ENCODE measurements at places on chromosomes 6 and 20.

DNA sequence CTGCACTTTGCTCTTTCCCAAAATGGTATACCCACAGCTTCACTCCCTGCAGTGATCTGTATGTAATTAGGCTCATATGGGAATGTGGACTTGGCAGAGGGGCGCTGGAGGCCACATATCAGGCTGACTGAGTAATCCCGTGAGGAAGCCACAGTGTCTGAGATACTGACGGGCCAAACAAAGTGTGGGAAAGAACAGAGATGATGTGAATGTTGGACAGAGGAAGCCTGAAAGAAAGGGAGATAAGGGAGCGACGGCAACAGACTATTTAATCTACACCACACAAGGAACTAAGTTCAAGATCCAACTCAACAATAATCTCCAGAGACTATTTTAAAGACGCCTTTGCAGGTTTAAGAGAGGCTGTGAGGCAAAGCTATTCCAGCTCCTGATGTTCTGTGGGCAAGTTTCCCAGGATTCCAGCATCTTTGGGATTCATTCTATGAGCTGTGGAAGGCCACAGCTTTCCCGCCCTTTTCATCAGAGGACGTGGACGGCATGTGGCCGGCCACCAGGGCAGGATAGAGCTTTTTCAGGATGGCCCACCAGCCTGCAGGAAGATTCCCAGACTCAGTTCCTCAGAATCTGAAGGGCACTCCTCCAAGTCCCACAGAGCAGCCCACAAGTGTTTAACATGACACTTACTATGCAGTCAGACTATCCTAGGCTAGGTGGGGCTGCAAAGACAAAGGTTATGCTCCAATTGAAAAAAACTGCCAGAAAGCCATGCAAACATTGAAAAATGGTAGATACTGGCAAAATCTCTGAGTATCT, 237.5 kb downstream of the ATXN1 start:
- no peak for DNase-seq
- H3K4me1 ChIP-seq, result 0 out of 2 replicates have a peak, but pooled peaks cover 3% of the 10 kb centered on the region
- no peaks in the 10 kb centered on the region for H3K27me3 ChIP-seq

GRCh38 chr6:34527751-34528670, 28.1 kb downstream of the SPDEF start:
- H3K27ac ChIP-seq, result no peak overlapping the region
- peaks cover 15% of the 10 kb centered on the region for H3K4me1 ChIP-seq
- no peaks in the 10 kb centered on the region for H3K36me3 ChIP-seq

- no peaks in the 10 kb centered on the region for H3K4me1 ChIP-seq
- H3K27ac ChIP-seq, result no peak overlapping the region
- DNase-seq, result no peak
- no peak overlapping the region for H3K4me3 ChIP-seq
Measured at GRCh38 chr6:89287351-89288028, 27.6 kb downstream of the GABRR2 start.

DNA sequence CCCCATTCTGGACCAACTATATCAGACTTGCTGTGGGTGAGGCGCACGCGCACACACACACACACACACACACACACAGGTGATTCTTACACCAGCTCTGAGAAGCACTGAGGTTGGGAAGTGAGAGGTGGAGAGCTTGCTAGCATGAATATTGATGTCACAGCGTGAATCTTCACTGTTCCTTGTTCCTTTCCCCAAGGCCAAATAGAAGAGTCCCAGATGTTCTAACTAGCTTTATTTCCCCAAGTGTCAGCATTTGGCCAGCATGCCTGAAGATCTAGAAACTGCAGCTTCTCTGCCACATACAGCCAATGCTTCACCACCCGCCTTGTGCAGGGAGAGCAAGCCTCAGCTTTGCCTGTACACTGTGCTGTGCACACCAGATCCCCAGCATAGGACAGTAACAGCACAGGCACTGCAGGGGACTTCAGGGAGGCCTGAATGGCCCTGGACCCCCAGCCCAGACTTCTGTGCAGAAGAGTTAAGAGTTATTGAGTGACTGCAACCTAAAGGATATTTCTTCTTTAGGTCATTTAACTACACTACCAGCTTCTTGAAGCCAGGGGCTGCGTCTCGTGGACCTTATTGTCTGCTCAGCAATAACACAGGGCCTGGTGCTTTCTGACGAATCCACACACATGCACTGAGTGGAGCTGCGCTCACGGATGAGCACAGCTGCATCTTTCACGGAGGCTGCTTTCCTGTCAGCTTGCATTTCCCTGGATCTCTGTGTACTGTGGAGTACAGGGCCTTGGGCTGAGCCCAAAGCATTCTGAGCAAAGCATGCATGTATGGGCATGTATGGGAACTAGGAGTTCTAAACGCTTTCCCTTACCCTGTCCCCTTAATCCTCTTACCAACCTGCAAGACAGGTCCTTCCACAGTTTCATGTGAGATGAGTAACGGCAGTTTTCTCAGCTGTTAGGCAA, 13.9 kb upstream of the CD93 start:
- no peak overlapping the region for H3K27ac ChIP-seq
- no peaks in the 10 kb centered on the region for H3K27me3 ChIP-seq
- H3K4me3 ChIP-seq, result no peak overlapping the region
- DNase-seq, result no peak
- no peaks in the 10 kb centered on the region for H3K4me1 ChIP-seq

GRCh38 chr6:41636833-41637193, 1.5 kb upstream of the MDFI start:
- peaks cover 3% of the 10 kb centered on the region for H3K36me3 ChIP-seq
- H3K4me1 ChIP-seq, result no peaks in the 10 kb centered on the region
- H3K27me3 ChIP-seq, result no peaks in the 10 kb centered on the region
- no peak for DNase-seq
- H3K4me3 ChIP-seq, result 0 out of 2 replicates have a peak overlapping the region, but pooled peaks have one; percentile 8
- no peak overlapping the region for H3K27ac ChIP-seq

GRCh38 chr6:132388291-132388690, 13.0 kb downstream of the MOXD1 start:
- H3K27me3 ChIP-seq, result no peaks in the 10 kb centered on the region
- H3K27ac ChIP-seq, result no peak overlapping the region
- H3K4me1 ChIP-seq, result no peaks in the 10 kb centered on the region
- DNase-seq, result no peak
- no peaks in the 10 kb centered on the region for H3K36me3 ChIP-seq

- H3K4me3 ChIP-seq, result no peak overlapping the region
- no peak overlapping the region for H3K27ac ChIP-seq
- H3K4me1 ChIP-seq, result no peaks in the 10 kb centered on the region
- no peak for DNase-seq
- H3K27me3 ChIP-seq, result no peaks in the 10 kb centered on the region
Measured at GRCh38 chr6:42704937-42705374, 17.4 kb downstream of the PRPH2 start.

- H3K4me3 ChIP-seq, result no peak overlapping the region
- no peak overlapping the region for H3K27ac ChIP-seq
- no peaks in the 10 kb centered on the region for H3K27me3 ChIP-seq
- peaks cover 4% of the 10 kb centered on the region for H3K4me1 ChIP-seq
- no peaks in the 10 kb centered on the region for H3K36me3 ChIP-seq
Measured at GRCh38 chr6:2799936-2800527, 34.8 kb downstream of the WRNIP1 start.

DNA sequence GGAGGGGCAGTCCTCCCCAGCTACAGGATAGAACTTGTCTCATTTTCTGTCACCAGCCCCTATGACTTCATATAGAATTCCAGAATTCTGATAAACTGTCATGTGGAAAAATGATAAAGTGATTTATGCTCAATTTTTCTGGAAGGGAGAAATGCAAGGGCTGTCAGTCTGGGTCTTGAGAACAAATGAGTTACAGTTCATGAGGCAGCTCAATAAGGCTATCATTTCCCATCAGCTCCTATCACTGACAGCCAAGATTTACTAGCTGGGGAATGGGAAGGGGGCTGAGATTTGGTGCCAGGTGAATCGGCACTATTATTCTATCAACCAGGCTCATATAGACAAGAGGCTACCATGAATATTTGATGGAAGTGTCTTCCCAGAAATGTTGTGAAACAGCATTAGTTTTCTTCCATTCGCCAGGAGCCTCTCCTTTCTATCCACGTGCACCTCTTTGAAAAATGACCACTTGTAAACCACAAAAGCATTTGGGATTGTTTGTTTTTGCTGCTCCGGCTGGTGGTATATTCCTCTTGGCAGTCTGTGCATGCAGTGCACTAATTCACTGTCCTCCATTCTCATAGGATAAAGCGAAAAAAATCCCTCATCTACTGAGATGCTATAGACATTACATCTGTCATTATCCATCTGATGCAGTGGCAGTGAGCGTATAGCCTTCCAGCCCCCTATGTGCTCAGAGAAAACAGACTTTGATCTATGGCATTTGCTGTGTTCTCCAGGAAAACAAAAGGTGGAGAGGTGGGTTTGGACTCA, 528.7 kb upstream of the RNF217 start:
- H3K36me3 ChIP-seq, result no peaks in the 10 kb centered on the region
- no peak overlapping the region for H3K4me3 ChIP-seq
- peak overlapping the region; percentile 29 for H3K27ac ChIP-seq
- H3K27me3 ChIP-seq, result no peaks in the 10 kb centered on the region
- no peak for DNase-seq

DNA sequence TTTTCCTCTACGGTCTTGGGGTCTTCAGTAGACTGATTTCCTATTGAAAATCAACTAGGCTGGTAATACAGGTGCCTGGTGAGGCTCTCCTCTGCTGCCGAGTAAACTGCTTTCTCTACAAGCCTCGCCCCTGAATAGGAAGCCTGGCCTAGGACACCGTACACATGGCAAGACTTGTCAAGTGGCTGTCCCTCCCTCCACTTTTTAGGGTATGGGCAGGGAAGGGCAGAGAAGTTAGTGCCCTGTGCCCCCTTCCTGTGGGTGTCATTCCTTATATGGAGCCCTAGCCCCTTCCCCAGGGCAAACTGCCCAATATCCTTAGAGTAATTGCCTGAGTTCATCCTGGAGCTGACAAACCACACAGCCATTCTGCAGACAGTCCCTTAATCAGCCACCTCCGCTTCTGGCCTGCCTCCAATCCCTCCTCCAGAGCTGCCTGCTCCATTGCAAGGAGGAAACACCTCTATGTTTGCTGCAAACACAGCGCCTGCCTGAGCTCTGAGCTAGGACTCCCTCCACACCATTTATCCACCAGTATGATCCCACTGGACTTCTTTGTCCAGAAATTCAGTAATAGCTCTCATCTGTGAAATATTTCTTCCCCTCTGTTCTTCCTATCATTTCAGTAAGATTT, 93.1 kb downstream of the CHD6 start:
- no peak overlapping the region for H3K4me3 ChIP-seq
- no peaks in the 10 kb centered on the region for H3K27me3 ChIP-seq
- no peak for DNase-seq
- no peak overlapping the region for H3K27ac ChIP-seq
- no peaks in the 10 kb centered on the region for H3K36me3 ChIP-seq
- H3K4me1 ChIP-seq, result no peaks in the 10 kb centered on the region

DNA sequence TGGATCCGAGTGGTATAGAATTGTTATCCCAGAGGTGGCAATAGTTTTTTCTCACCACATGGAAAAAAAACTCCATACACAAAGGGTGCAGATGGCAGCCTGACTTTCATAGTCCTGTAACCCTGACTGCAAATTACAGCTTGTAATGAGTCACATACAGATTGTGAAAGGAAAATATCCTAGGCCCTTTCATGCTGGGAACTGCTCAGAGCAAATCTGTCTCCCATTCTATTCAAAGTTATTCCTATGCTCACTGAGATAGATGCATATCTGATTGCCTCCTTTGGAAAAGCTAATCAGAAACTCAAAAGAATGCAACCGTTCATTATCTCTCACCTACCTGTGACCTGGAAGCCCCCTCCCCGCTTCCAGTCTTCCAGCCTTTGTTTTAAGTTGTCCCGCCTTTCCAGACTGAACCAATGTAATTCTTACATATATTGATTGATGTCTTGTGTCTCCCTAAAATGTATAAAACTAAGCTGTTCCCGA, 108.7 kb upstream of the MAP3K4 start:
- H3K4me1 ChIP-seq, result no peaks in the 10 kb centered on the region
- DNase-seq, result no peak
- no peaks in the 10 kb centered on the region for H3K27me3 ChIP-seq
- no peak overlapping the region for H3K4me3 ChIP-seq
- no peak overlapping the region for H3K27ac ChIP-seq

DNA sequence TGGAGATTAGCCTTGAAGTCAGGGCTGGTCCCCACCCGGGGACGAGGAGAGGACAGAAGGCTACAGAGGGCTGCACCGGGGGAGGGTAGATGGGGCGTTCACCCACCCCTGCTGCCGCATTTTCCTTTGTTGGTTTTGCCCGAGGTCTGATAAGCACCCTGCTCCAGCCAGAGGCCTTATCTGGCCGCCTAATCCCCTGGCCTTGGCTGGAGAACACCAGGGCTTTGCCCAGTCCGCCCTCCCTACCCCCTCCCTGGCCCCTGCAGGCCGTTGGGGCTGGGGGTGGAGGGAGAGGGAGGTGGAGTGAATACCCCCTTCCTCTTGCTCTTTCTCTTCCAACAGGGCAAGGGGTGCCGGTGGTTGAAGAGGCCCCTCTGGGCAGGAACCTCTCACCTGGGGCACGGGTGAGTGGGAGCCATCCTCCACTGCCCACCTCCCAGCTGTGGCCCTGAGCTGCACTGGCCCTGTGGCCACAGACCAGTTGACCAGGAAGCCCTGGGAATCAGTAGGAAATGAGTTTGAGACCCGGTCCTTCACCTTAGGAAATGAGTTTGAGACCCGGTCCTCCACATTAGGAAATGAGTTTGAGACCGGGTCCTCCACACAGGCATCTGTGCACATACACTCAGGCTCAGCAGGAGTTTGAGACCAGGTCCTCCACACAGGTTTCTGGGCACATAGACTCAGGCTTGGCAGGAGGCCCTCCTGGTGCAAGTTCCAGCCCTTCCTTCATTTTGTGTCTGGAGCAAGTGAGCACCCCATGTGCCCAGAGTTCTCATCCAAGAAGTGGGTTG, 12.0 kb upstream of the GATA5 start:
- no peaks in the 10 kb centered on the region for H3K27me3 ChIP-seq
- H3K4me1 ChIP-seq, result peaks cover 86% of the 10 kb centered on the region
- no peaks in the 10 kb centered on the region for H3K36me3 ChIP-seq
- H3K27ac ChIP-seq, result peak overlapping the region; percentile 84
- no peak overlapping the region for H3K4me3 ChIP-seq

- peak within 1 kb of the TSS; percentile 89 for H3K4me3 ChIP-seq
- H3K27ac ChIP-seq, result peak within 1 kb of the TSS; percentile 97
- H3K36me3 ChIP-seq, result no peaks in the 10 kb centered on the region
- peak; percentile 85 for DNase-seq
- no peaks in the 10 kb centered on the region for H3K27me3 ChIP-seq
Measured at GRCh38 chr6:107957909-107958688, at the start of gene SEC63. Gene SEC63, minus strand, starts transcription at chr6:107958208. Its CDS starts 199 bp downstream, at chr6:107958009.

DNA sequence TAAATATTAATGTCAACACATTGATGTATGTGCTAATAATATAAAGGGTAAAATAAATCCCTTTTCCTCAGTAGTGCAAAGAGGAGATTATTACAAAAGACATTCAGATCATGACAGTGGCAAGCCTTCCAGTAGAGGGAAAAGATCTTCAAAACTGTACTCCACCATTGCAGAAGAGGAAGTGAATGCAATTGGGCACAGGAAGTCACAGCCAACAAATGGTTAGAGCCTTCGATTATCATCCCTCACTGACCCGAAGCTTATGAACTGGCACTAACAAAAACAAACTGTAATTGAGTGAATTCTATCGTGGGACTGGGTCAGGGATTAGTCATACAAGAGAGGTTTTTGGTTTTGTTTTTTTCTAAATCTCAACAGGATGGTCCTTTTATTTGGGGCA, 39.3 kb upstream of the SCGN start:
- no peak overlapping the region for H3K27ac ChIP-seq
- DNase-seq, result no peak
- no peaks in the 10 kb centered on the region for H3K36me3 ChIP-seq
- H3K27me3 ChIP-seq, result peaks cover 2% of the 10 kb centered on the region
- no peak overlapping the region for H3K4me3 ChIP-seq

Measured in Panc1 (cell line).